Islet precursor cell (in vitro differentiated cells): ENCODE measurements at places on chromosomes 6 and 20.
A peak's percentile ranks its signal among the peaks of the same experiment; 100 is the strongest.

GRCh38 chr20:32607727-32608663, 22.9 kb upstream of the NOL4L start:
- no peak for DNase-seq

DNA sequence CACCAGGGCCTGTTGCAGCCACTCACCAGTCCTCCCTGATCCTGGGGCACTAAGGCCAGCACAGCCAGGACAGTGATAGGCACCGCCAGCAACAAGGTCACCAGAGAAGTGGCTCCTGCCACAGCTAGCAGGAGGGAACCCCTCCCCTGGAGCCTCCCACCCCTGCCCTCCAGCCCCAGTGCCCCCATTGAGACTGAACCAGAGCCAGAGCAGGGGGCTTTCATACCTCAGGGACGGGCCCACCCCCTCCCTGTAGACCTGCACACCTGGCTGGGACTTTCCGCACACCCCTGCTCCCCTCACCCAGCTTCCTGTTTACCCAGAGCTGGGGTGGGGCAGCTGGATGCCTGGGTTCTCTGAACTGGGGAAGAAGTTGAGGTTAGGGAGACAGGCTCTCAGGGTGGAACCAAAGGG, at the start of gene LTB:
Gene LTB (minus strand): TSS at position 195 of the 414 bp plus-strand sequence. CDS start 7 bp downstream, at position 188.
- DNase-seq, result no peak

DNA sequence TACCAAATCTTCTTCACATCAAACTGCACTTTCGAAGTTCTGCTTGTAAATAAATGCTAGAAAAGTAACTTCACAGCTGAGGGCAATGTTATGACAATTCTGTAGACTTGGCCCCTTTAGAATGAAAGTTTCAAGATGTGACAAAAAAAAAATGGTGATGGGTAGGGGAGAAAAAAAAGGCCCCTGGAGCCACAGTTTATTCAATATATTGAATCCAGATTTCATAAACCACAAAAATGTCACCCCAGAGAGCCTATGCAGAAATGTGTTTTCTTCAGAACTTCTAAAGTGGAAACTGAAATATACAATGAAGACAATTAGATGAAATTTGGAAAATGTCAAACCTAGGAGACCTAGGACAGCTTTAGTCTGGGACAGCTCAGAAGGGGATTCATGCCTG, 143.1 kb downstream of the EDN3 start:
- no peak for DNase-seq

DNA sequence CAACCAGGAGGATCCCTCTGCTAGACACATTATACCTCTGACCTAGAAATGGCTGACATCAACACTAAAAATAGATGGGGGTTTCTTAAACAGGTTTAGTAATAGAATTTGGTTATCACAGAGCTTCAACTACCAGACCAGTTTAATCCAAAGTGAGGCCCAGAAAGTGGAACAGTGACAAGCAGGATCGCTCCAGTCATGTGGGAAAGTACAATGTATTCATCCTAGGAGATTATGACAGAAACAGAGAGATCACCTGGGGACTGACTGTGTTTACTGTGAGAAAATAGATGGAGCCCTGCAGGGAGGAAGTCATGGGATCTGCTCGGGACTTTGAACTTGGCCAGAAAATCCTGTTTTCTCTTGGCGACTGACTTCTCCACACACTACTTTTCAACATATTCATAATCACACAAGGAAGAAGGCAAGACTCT, 238.7 kb upstream of the SOX4 start:
- DNase-seq, result no peak

- no peak for DNase-seq
Measured at GRCh38 chr6:166078294-166078693, 89.4 kb downstream of the TBXT start.

GRCh38 chr6:157808405-157808950, 14.6 kb upstream of the SNX9 start:
- no peak for DNase-seq

GRCh38 chr6:7402716-7403115, 13.1 kb downstream of the RIOK1 start:
- DNase-seq, result no peak

DNA sequence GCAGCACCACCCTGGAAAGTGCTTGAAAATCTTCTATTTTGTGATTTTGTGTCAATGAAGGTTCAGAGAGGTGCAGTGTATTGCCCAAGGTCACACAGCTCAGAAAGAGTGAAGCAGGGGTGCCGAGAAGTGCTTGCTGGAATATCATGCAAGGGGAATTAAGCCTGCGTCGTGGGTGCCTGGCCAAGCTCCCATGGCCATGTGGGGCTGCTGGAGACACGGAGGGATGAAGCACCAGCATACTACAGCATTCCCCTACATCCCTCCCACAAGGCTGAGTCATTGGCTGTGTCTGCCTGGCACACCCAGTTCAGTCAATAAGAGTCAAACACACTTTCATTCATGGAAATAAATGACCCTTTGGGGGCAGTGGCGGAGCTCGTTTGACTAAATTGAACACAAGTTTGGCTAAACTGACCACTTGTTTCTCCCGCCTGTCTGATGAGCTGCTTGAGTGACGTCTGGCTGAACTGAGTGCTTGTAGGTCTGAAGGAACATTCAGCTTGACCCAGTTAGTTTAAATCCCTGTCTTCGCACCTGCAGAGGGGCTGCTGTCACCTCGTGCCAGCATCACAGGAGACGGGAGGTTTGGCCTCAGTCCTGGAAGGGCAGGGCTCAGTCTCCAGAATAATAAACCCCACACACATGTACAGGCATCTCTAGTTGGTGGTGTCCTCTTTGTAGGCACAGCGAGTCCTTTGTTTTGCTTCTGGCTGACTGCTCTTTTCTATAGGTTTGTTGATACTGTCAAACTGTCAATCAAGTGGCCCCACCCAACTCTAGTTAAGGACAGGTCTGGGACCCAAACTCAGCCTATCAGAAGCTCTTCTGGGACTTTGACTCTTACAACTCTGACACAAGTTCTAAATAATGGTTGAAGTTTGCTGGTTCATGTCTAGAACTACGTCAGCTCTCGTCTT, 8.4 kb upstream of the TGM2 start:
- DNase-seq, result peak; percentile 92

DNA sequence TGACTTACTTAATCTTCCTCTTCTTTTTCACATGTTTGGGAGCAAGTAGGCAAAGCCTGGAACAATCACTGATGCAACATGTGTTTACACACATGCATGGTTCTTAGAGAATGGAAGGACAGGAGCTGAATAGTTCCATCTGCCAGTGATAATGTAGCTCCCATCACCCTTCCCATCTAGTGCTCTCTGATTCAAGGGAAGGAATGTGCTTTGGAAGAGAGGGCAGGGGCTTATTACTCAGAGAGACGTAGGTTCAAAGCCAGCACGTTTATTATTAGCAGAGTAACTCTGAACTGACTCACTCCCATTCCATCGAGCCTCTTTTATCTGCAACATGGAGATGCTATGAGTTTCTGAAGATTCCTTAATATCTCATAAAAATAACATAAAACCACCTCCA, 211.9 kb downstream of the GMPR start:
- no peak for DNase-seq

DNA sequence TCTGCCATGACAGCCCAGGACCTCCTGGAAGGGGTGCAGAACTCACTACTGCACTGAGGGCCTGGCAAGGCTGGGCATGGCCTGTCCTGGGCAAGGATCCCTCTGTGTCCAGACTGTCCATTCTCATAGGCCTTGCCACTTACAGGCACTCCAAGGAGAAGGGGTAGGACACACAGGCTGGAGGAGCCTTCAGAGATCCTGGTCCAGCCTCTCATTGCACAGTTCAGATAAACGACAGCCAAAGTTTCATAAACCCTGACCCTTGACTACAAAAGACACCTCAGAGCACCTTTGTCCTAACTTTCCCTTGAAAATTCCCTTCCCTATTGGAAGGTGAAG, 19.6 kb downstream of the TGM3 start:
- no peak for DNase-seq

GRCh38 chr20:34815636-34816035, 9.8 kb downstream of the NCOA6 start:
- no peak for DNase-seq

- peak; percentile 57 for DNase-seq
Measured at GRCh38 chr6:7151381-7151780, 43.6 kb downstream of the RREB1 start.

GRCh38 chr6:89242574-89243330, 25.6 kb upstream of the GABRR1 start:
- no peak for DNase-seq

GRCh38 chr6:6834356-6835222, 246.1 kb downstream of the LY86 start:
- no peak for DNase-seq

DNA sequence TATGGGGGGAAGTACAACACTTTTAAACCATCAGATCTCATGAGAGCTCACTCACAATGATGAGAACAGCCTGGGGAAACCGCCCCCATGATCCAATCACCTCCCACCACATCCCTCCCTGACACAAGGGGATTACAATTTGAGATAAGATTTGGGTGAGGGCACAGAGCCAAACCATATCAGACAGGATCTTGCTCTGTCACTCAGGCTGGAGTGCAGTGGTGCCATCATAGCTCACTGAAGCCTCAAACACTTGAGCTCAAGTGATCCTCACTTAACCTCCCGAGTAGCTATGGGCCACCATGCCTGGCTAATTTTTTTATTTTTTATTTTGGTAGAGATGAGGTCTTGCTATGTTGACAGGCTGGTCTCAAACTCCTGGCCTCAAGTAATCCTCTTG, 5.1 kb upstream of the IYD start:
- no peak for DNase-seq

DNA sequence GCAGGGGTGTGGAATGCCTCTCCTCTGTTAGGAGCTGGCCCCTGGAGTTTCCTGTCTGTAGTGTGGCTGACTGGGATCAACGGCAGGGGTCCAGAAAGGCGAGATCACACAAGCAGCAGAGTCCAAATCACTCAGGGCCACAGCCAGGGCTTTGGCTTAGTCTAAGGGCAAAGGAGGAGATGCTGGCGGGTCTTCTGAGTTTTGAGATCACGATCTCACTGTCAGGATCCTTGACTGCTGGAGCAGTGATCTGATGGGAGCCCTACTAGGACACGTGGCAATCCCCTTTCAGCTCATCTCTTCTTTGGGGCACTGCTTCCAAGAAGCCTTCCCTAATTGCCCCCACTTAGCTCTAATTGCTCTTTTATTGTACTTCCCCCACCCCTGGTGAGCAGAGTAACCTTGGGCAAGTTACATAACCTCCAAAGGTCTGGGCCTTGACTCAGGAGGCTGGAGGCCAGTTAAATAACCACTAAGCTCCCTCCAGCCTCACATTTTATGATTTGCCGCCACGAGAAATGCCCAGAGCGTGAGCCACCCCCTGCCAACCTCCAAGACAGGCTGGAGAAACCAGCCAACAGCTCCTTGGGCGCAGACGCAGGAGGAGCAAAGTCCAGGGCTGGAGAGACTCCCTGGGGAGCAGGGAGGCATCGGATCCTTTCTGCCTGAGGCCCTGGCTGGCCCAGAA, 12.0 kb downstream of the KCNK5 start:
- peak; percentile 66 for DNase-seq

DNA sequence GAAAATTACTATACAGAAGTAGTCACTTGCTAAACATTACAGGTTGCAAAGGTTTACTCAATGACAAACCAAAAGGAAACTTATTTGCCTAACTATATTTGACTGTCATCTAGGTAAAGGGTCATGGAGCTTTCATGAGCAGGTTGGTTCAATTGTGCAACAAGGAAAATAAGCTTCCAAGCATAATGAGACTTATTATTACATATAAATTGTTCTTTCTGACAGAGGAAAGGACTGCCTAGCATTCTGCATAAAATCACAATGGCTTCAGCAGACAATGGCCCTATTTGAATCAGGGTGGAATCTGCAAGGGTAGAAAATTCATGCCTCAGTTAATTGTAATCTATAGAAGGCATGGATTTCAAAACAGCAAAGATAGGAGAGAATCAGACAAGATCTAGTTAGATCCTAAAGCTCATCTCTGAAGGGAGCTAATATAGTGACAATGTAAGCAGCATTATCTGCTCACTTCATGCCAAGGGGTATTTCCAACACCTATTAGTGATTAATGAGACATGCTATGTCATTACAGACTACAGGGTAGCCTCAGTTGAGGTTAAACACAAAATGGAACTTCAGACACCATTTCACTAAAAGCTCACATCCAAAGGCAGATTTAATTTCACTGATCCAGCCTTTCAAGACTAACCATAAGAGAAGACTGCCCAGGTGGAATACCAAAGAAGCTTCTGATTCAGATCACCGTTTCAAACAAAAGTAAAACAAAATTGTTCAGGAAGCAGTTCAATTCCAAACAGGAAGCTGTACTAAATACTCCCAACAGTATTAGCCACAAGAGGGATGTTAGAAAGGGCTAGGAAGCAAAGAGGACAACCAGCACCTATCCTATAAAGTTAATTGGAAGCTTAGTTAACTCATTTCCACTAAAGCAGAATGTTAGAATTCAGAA, 8.5 kb downstream of the STAU1 start:
- DNase-seq, result no peak

GRCh38 chr6:75766387-75766786, 17.3 kb downstream of the MYO6 start:
- no peak for DNase-seq

DNA sequence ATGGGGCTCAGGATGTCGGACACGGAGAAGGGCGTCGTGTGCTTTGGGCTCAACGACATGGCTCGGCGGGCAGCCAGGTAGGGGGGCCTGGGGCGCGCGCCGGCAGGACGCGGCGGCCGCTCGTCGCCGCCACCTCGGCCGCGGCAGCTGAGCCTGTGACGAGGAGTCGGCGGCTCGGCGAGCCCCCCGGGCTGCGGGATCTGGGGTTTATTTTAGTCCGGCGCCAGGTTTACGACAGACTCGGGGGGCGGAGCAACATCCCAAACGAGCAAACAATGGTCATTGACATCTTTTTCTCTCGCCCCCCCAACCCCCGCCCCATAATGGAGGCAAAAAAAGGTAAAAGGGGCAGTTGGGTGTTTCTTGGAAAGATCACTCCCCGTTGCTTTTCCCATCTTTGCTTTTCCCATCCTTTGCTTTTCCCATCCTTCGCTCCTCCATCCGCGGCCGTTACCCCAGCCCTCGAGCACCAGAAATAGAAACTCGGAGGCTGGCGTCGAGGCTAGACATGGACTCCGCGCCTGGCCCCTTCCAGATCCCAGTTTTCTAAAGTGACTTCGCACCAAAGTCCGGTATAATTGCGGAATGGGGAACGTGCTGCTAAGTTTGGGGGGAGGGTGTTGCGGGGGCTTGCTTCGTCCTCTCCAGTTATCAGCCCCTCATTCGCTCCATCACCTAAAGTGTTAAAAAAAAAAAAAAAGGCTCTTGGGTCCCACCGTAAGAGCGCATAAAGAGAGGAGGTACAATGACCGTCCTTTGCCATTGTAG, at the start of gene NKX2-4:
Gene NKX2-4 (minus strand): TSS at position 186 of the 768 bp plus-strand sequence. CDS start 127 bp downstream, at position 59.
- DNase-seq, result no peak

GRCh38 chr20:12936524-12936923, 72.2 kb upstream of the SPTLC3 start:
- no peak for DNase-seq

DNA sequence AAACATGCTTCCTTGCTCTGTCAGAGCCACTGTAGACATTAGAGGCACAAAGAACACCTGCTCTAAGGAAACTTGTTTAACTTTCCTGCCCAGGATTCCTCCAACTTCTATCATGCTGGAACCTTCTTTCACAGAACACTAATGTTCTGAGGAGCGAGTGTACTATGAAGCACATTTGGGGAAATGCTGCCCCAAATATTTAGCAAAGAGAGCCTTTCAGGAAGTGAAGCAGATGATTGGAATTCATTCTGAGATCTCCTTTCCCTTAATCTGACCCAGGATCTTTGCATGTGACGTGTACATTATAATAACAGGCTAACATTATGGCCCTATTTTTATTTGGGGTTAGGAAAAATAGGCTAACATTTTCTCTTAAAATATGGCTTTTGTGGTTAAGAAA, 21.0 kb upstream of the FYN start:
- DNase-seq, result no peak

GRCh38 chr6:16332175-16332542, 93.8 kb downstream of the GMPR start:
- peak; percentile 91 for DNase-seq

- DNase-seq, result peak; percentile 33
Measured at GRCh38 chr20:37219751-37220668, 40.7 kb upstream of the MROH8 start.
